PC-9 (cell line): ENCODE measurements at places on chromosomes 5 and 9. TPM values are rescaled to one million over a fixed set of nuclear protein-coding genes. Genes with fewer than 3 reads are reported as not detected.
A peak's percentile ranks its signal among the peaks of the same experiment; 100 is the strongest.

Gene NXNL2
- 5.5 and 8.7 TPM in 2 replicates for total RNA-seq

- peak overlapping the region; percentile 89 for H3K4me3 ChIP-seq
- DNase-seq = no peak
- H3K27me3 ChIP-seq = no peaks in the 10 kb centered on the region
- H3K36me3 ChIP-seq = peaks cover 26% of the 10 kb centered on the region
- peaks cover 25% of the 10 kb centered on the region for H3K4me1 ChIP-seq
- H3K27ac ChIP-seq = peak overlapping the region; percentile 84
Measured at GRCh38 chr5:179699616-179700237, 960 bp downstream of the CANX start.

DNA sequence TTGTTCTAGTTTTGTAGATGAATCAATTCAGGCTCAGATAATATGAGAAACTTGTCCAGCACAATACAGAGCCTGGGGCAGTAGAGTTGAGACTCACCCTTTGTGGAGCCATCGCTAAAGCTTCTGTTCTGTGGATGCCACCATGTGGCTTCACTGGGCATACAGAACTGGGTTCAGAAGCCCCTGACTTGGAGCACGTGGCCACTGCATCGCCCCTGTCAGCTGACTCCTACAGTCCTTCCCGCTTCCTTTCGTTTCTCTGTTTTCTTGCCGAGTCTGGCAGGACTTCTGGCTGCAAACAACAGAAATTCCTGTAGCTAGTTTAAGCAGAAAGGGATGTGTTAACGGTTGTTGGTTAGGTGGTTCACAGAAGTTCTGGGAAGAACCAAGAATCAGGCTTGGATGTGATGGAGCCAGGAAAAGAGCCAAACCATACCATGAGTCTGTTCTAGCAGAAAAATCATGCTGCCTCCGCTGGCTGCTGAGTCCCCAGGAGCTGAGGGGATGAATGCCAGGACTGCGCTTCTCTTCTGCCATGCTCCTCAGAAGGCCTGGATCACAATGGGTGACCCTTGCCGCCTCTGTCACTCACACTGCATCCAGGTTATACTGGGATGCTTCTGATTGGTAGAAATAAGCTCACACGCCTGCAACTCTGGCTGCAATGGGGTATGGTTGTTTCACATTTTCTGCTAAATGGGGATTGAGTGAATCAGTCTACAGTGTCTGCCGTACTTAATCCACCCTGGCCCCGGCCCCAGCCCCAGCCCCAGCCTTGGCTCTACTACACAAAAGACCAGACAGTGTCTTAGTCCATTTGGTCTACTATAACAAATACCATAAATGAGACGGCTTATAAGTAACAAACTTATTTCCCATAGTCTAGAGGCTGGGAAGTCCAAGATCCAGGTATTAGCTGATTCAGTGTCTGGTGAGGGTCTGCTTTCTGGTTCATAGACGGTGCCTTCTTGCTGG is 262.5 kb downstream of the GOLPH3 start:
- no peak for DNase-seq
- H3K27me3 ChIP-seq = peaks cover 94% of the 10 kb centered on the region
- no peaks in the 10 kb centered on the region for H3K4me1 ChIP-seq
- no peak overlapping the region for H3K27ac ChIP-seq
- no peak overlapping the region for H3K4me3 ChIP-seq

- H3K4me1 ChIP-seq = peaks cover 17% of the 10 kb centered on the region
- peak; percentile 57 for DNase-seq
- peak within 1 kb of the TSS; percentile 85 for H3K4me3 ChIP-seq
Measured at GRCh38 chr9:130938652-130939404, at the start of gene FIBCD1. FIBCD1 (minus strand) TSS chr9:130939247; CDS start chr9:130938607, 640 bp downstream.

DNA sequence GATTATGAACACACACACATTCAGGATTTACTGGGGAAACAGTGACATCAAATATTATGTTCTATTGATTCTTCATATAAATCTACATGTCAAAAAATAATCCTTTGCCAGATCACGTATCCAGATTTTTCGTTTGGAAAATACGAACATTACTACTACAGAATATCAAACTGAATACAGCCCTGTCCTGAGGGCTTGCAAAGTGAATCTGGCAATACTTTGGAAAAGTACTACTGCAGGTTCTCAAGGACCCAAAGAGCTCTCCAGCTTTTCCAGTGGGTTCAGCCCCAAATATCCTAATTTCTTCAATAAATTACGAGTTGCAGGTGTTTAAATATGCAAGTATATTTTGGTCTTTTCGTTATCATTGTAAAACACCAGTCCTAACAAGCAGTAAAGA is 411 bp upstream of the NDUFS4 start:
- H3K27me3 ChIP-seq = no peaks in the 10 kb centered on the region
- peaks cover 5% of the 10 kb centered on the region; the same call in 1 of the 2 replicates for H3K4me1 ChIP-seq
- H3K27ac ChIP-seq = no peak overlapping the region

GRCh38 chr5:126976520-126977172 is 53.7 kb downstream of the MARCHF3 start:
- H3K4me3 ChIP-seq = no peak overlapping the region
- no peak overlapping the region for H3K27ac ChIP-seq
- no peaks in the 10 kb centered on the region for H3K4me1 ChIP-seq
